Activated CD4-positive, CD25-positive, alpha-beta regulatory T cell treated with anti-CD3 and anti-CD28 coated beads, Interleukin-2, amount 50 U/mL, for 24 hours (primary cell): ENCODE measurements at places on chromosomes 2 and 18.

DNA sequence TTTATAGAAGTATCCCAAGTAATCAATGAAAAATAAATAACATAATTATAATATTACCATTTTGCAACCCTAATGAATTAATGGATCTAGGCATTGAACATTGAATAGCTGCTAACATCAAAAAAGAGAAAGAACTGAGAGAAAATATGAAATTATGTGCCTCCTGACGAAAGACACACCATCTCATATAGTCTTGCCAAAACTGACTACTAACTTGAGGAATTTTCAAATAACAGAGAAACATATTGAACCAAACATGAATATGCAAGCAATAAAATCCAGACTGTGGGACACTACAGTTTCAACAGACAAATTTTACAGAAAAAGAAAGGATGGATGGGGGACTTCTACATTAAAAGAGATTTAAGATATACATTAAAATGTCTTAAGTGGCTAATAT is 165.7 kb downstream of the WDPCP start:
- no peak for ATAC-seq

GRCh38 chr2:132904142-132904842 is 234.3 kb upstream of the LYPD1 start:
- no peak for ATAC-seq

DNA sequence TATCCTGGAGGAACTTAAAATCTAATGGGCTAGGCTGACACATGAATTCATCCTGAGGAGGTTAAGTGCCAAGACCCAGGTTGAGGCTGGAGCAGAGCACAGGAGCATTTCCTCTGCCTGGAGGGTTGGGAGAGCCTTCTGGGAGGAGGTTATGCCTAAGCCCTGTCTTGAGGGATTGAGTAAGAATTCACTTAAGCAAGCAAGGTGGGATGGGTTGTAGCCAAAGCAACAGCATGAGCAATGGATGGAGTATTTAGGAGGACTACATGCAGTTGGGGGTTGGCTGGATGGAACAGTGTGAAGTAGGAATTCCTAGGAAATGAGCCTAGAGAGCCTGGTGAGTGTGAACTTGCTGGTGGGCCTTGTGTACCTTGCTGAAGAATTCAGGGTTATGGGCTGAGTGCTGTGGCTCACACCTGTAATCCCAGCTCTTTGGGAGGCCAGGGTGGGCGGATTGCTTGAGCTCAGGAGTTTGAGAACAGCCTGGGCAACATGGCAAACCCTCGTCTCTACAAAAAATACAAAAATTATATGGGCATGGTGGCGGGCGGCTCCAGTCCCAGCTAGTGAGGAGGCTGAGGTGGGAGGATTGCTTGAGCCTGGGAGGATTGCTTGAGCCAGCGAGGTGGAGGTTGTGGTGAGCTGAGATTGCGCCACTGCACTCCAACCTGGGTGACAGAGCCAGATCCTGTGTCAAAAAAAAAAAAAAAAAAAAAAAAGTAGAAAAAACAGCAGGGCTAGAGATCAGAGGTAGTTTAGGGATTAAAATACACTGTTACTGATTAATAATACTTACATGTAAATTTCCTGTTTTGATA is 22.2 kb downstream of the TANC1 start:
- no peak for ATAC-seq

DNA sequence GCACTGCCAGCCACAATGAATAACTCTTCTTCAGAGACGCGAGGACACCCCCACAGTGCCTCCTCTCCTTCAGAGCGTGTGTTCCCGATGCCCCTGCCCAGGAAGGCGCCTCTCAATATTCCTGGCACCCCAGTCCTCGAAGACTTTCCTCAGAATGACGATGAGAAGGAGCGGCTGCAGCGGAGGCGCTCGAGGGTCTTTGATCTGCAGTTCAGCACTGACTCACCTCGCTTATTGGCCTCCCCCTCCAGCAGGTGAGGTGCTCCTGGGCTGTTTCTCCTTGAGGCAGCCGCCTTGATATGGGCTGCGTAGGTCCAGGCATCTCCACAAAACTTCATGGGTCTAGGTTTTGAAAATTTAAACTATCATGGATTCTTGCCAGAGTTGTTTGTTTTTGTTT is 6.1 kb downstream of the NCAPH start:
- no peak for ATAC-seq

GRCh38 chr2:224688997-224689396 is 27.2 kb downstream of the CCDC195 start:
- ATAC-seq, result no peak

DNA sequence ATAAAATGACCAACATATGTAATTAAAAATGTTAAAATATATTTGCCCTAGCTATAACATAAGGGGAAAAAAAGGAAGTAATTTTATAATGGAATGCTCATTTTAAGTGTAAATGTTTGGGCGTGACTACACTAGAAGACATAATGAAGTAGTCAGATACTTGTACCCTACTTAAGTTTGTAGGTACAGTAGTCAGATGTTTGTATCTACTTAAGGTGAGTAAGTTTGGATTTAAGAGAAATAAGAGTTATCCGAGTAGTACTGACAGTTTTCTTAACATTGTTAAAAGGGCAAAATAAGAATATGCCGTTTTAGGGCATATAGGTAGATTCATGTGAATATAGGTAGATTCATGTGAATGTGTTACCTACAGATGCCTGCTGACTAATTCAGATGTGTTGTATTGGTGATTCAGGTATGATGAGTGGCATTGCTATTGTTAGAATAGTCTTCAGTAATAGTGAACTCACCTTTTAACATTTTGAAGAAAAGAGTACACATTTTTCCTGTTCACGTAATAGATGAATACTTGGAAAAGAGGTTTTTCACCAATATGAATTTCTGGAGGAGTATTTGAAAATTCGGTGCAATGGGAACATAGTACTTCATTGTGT is 14.9 kb downstream of the VAPA start:
- peak; percentile 66 for ATAC-seq

GRCh38 chr2:105055613-105056012 is 17.7 kb downstream of the MRPS9 start:
- no peak for ATAC-seq

- ATAC-seq, result peak; percentile 96
Observed at GRCh38 chr2:176931588-176932563, 280.7 kb upstream of the HNRNPA3 start.

GRCh38 chr2:217866457-217866856 is 136.3 kb downstream of the TNS1 start:
- no peak for ATAC-seq

DNA sequence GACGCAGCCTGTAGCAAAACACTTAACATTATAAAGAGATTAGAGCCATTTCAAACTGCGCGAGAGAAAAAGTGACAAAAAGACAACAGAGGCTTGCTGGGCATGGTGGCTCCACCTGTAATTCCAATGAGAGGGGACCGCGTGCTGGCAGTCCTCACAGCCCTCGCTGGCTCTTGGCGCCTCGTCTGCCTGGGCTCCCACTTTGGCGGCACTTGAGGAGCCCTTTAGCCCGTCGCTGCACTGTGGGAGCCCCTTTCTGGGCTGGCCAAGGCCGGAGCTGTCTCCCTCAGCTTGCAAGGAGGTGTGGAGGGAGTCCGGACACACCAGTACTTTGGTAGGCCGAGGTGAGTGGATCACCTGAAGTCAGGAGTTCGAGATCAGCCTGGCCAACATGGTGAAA is 9.3 kb upstream of the IFIH1 start:
- ATAC-seq, result no peak

- ATAC-seq, result no peak
Observed at GRCh38 chr2:10004836-10005235, 38.5 kb upstream of the KLF11 start.

DNA sequence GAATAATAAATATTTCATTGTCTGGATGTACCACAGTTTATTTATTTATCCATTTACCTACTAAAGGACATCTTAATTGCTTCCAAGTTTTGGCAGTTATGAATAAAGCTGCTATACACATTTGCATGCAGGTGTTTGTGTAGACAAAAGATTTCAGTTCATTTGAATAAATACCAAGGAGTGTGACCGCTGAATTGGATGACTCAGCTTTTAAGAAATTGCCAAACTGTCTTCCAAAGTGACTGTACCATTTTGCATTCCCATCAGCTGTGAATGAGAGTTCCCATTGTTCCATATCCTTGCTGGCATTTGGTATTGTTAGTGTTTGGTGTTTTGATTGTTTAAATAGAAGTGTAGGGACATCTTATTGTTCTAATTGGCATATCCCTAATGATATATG is 36.2 kb upstream of the FMNL2 start:
- no peak for ATAC-seq

- ATAC-seq, result no peak
Observed at GRCh38 chr2:120433816-120434290, 87.9 kb downstream of the INHBB start.

DNA sequence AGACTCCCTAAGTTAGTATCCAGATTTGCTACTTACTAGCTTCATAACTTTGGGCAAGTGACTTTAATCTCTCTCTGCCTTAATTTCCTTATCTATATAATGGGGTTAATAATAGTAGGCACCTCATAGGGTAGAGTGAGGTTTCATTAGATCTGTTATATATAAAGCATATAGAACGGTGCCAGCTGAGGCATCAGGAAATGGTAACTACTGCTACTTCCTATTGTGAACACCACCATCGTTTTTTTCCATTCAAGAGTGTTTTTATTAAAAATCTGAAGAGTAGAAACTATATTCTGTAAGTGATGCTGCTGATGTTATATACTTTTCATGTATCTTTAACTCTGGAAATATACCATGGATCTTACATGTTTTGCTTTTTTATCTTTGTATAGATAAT is 44.3 kb downstream of the MALT1 start:
- no peak for ATAC-seq

DNA sequence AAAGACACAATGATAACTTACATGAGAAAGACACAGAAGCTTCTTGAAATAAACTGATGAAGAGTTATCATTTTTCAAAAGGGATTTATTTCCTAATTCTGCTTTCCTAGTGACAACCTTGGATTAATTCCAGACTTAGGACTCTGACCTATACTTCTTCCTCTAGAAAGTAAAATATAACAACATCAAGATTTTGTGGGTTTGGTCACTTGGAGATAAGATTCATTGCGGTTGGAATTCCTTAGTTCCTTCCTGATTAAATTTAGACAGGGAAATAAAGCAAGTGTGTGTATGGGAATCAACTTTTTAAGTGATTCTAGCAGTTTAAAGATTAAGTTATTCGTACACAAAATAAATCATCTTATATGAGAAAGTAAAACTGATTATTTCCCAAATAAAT is 208.4 kb upstream of the CCDC150 start:
- ATAC-seq, result no peak

DNA sequence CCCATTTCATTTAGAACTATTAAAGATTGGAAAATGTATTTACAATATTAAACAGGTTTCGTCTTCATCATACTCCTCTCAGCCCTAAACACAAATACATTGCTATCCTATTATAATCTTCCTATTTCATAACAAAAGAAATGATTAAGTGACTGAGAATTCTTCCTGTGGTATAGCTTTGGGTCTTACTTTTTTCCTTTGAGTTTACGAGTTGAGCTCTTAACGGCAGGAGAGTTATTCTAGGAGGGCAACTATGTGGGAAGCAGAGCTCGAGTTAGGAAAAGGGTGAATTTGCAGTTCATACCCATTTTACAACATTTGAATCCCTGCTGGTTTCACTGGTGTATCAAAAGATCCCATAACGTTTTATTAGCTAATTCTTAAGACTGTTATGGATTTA is 105.0 kb downstream of the FIGN start:
- ATAC-seq, result no peak

- no peak for ATAC-seq
Observed at GRCh38 chr2:109175350-109175678, 46.3 kb downstream of the SH3RF3 start.

DNA sequence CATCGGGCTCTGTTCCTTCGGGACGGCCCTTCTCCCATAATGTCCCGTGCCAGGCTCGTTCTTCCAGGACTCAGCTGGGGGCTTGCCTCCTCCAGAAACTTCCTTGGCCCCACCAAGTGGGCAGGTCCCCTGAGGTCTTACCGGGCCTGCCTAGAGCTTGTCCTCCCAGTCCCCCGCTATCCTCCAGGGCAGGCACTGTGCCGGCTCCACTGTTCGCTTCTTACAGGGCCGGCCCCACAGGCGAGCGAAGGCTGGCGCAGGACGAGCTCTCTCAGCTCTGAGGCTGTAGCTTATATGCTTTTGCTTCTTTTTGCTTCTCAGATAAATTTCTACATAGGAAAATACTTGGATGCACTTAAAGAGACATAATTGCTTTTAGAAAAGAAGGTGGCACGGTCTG is 229.4 kb downstream of the TWIST2 start:
- ATAC-seq, result no peak

DNA sequence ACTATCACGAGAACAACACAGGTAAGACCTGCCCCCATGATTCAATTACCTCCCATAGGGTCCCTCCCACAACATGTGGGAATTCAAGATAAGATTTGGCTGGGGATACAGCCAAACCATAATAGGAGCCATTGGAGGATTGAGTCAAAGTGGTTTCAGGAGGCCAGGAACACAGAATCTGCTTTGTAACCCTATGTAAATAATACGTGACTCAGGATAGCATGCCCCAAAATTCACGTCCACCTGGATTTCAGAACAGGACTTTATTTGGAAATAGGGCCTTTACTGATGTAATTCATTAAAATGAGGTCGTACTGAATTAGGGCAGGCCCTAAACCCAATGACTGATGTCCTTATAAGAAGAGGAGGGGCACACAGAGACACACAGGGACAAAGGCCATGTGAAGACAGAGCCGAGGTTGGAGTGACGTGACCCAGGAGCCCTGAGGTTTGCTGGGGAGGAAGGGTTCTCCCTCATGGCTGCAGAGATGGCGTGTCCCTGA is 16.0 kb upstream of the CNDP2 start:
- no peak for ATAC-seq

DNA sequence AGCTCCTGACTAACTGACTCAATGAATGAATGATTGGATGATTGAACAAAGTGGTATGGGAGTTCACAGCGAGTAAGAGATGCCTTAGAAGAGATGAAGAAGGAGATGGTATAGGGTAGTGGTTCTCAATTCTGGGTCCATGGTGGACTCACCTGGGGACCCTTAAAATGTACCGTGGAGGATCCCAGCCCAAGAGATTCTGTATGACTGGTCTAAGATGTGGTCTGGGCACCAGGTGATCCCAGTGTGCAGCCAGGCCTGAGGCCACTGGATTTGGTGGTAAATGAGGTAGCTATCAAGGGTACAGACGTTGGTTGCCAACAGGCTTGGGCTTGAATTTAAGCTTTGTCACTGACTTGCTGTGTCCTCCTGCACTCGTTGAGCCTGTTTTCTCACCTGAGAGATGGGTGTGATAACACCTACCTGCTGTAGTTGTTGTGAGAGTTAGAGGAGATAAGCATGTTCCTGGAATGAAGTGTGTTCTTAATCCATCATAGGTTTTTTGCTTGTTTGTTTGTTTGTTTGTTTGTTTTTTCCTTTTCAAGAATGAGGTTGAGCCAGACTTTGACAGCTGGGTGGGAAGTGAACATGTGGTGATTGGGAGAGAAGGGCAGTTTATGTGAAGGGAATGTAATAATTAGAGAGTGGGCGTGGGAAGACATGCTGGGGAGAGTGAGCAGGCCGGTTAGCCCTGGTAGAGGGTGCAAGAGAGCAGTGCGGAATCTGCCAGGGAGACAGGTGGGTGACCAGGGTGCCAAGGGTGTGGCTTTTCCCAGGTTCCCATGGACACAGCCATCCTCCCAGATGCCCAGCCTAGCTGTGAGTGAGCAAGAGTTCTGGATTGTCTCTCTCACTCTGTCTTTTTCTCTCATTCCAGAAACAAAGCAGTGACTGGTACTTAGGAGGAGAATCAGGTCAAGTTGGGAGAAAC is 31.4 kb upstream of the IL1B start:
- no peak for ATAC-seq

GRCh38 chr2:71606244-71606643 is 152.9 kb downstream of the DYSF start:
- ATAC-seq, result no peak

- ATAC-seq, result no peak
Observed at GRCh38 chr2:72963423-72964145, 46.3 kb downstream of the EMX1 start.

- no peak for ATAC-seq
Observed at GRCh38 chr2:64534363-64534762, 10.2 kb downstream of the AFTPH start.
